ENCODE measurements at places on chromosomes 5 and 9.

DNA sequence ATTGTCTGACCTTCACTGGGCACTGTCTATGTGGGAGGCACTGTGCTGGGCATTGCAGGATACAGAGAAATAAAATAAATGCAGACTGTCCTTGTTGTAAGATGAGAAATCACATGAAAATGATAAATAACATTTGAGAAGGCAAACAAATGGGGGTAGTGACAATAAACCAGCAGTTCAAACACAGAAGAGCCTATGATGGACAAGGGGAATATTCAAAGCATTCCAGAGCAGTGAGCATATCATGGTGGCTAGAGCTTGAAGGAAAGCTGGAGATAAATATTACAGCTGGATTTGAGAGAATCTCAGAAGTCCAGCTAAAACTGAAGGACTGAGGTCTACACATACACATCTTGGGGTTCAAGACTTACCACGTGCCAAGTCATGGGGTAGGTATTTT is 209.9 kb downstream of the ASTN2 start:
- no peak for DNase-seq

DNA sequence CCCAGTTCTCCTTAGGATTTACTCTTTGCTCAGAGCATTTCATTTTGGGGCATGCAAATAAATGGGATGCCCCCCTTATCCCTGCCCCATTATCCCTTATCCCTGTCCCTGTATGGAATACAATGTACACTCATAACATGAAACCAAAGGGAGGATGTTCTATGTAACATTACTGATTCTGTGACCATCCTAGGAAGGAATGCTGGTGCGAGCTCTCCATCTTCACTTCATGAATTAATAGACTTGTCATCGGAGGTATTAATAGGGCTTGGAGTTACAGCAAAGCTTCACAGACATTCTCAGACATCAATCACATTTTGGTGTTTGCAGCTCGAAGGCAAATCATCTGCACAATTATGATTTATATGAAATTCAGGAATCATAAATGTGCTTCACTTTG is 20.4 kb upstream of the PIK3R1 start:
- DNase-seq: no peak

- no peak for DNase-seq
These were observed 36.3 kb downstream of the GDA start for GRCh38 chr9:72185561-72185960.

DNA sequence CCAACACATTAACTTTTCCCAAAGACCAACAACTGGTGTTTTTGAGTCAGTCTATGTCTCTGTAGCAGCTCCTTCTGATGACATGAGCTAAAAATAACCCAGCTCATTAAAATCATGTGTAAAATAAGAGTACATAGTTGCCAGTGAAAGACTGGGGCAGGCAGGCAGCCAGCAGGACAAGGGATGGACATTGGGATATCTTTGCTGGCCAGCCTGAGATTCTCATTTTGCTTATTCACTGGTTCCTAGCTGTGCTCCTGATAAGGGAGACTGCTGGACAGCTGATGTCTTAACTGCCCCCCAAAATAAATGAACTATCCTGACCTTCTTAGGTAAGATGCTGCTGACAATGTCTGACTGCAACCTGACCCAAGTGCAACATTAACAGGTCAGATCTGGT is 33.9 kb downstream of the EPB41L4B start:
- no peak for DNase-seq

DNA sequence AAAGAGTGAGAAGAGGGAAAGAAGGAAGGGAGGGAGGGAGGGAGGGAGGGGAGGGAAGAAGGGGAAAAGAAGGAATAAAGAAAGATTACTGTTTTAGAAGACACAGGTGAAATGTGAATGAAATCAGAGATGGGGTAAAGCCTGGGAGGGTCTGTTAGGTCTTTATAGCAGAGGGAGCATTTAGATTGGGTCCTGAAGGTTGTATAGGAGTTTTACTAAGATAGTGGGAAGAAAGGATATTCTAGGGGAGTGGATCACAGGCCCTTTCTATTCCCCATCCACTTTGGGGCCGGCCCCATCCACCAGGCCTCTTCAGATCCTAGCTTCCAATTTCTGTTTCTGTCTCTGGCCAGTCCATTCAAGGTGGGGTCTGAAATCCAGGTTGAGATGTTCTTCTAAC is 35.5 kb downstream of the C9orf50 start:
- no peak for DNase-seq

DNA sequence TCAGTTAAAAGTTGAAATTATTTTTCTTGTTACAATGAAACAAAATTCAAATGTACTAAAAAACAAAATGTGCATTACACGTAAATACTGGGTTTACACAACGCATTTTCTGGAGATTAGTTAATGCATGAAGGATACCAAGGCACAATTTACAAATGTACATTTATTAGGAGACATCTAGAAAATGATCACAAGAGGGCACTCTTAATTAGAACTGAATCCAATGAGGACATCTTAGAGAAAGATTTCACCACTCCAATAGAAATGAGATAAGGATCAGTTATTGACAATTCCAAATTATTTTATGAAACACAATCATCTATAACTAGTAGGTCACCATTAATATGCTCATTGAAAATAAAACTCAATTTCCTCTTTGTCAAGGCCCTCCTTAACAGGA is 36.6 kb upstream of the CDH12 start:
- no peak for DNase-seq

GRCh38 chr5:176474476-176474875 is 26.3 kb downstream of the FAF2 start:
- no peak for DNase-seq

- DNase-seq: no peak
These were observed 945.2 kb upstream of the C9orf72 start for GRCh38 chr9:28518439-28518838.

DNA sequence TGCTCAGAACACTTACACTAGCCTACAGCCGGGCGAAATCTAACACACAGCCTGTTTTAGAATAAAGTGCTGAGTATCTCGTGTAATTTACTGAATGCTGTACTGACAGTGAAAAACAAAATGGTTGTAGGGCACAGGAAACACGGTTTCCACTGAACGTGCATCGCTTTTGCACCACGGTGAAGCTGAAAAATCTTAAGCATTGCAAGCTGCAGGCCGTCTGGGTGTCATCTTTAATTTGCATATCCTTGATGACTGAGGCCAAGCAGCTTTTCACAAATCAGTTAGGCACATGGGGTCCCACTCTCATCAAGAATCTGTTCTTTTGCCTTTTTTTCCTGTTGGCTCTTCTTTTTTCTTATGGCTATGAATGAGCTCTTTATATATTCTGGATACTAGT is 58.2 kb downstream of the CAMSAP1 start:
- DNase-seq: no peak

DNA sequence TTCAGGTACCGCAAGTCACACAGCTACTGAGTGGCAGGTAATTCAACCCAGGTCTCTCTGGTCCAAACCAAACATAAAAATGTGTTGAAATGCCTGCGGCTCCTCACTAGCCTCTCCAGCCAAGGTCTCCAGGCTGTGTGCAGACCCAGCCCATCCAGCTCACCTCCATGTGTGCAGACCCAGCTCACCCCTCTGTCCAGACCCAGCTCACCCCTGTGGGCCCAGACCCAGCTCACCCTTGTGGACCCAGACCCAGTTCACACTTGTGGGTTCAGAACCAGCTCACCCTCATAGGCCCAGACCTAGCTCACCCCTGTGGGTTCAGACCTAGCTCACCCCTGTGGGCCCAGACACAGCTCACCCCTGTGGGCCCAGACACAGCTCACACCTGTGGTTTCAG is 188.0 kb upstream of the ADCY2 start:
- DNase-seq: no peak

- no peak for DNase-seq
These were observed 57.4 kb downstream of the SERINC5 start for GRCh38 chr5:80198399-80198798.

DNA sequence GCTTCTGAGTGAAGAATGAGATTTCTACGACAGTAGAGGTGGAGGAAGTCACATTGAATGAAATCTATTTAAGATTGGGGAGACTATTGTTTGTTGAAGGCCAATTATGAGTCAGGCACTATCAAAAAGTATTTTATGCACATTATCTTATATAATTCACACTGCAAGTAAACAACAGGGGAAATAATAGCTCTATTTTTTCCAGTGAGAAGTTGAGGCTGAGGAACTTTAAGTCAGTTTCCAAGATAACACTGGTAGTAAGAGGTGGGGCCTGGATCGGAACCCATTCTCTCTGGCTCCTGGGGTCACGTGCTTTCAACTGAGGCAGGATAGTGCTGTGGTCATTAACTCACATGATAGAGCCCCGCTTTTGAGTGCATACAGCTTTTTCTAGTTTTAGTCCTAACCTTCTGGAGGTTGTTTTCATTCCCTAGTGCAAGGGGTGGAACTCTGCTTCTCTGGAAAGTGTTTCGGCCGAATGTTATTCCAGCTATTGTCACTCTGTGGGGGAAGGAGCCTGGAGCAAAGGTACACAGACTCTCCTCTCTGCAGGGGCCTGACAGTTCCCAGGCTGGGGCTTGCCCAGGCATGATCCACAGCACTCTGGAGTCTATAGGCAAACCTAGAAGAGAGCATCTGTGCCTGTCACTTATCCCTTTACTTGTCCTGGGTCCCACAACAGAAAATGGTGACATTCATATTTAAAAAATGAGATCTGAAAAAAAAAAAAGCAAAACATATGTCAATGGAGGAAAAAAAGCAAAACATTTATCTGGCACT is 352.4 kb upstream of the ACTBL2 start:
- no peak for DNase-seq

DNA sequence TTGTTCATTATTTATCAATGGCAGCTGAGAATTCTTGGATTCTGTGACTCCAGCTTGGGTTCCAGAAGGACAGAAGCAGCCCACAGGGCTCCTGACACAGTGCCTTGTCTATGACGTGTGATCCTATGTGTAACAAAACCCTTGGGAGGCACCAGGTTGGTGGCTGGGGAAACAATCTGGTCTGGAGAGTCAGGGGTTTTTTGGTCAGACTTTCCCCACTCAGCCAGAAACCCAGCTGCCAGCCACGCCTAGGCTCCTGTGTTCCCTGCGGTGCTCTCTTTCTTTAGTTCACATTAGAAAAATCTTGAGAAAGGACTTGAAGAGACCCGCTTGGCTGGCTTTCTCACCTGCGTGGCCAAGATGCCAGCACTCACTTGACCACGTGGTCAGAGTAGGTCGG is 15.5 kb upstream of the ZBED3 start:
- DNase-seq: no peak

DNA sequence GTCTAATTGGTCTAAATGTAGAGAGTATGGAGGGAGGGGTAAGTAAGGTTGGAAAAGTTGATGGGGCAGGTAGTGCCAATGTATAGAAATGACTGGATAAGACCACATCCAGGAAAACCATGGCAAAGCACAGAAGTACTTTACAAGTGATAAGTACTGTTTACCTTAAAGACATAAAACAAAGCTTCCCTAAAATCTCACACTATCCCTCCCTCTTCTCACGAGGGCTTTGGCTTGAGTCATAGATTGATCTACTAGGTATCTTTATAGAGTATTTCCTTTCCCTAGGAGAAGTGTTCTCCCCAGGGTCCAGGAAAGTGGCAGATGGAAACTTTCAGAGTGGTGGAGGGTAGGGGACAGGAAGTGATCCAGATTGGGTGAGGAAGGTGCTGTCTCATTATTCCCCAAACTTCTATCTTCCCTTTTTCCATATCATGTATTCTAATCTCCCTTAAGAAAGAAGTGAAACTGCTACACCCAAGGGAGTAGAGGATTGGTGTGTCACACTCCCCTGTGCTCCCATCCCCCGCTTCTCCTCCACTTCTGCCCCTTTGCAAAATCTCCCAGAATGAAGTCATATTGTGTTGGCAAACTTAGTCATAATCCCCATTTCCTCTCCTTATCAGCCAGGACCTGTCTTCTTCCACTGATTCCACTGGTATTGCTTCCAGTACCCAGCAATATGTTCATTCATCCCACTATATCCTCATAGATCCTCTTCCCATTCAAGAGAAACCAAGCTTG is 14.6 kb downstream of the IL33 start:
- no peak for DNase-seq

- DNase-seq: no peak
These were observed 76.9 kb upstream of the NFIL3 start for GRCh38 chr9:91500509-91501014.

- no peak for DNase-seq
These were observed 150.8 kb upstream of the ADCY2 start for GRCh38 chr5:7245121-7245651.

- DNase-seq: no peak
These were observed 80.0 kb downstream of the AMBP start for GRCh38 chr9:113998114-113998513.

DNA sequence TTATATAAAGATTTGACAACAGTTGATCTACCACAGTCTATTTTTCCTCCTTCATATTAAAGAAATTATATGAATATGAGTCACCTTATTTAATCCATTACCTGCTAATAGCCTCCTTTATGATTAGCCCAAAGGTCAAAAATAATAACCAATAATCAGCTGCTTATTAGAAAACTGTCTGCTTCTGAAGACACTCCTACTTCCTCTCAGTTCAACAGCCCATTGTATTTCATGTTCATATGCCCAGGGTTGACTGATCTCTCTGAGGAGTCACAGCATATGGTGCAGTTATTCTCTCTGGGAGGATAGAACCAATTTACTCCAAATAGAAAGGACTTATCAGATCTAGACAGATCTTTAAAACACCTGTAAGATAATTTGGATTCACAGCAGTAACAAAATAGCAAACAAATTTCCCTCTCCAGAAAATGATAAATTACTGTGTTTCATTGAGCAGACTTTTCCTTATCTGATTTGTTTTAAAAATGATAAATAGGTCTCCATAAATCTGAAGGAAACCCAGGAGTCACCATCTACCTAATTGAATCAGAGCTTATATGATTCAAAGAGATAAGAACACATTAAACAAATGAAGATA is 180.4 kb upstream of the ITGA1 start:
- DNase-seq: no peak

DNA sequence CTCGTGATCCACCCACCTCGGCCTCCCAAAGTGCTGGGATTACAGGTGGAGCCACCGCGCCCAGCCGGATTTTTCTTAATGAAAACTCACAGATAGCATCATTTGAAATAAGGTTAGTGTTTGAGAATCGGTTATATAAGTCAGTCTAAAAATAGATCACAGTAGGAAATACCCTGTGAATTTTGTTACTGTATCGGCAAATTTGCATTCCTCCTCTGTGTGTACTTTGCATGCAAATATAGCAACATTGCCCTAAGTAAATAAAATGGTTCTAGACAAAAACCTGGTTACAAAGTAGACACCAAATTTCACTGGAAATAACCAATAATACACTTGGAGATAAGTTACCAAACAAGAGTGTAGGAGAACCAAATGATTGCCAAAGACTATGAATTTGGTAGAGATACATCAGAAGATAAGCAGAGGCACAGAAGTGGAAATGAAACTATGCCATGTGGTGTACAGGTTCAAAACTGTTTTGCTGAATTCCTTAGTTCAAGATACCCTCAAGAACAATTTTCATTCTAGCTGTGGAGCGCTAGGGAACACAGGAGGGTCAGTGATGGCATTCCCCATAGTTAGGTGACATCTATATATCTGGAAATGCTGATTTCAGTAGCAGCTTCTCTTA is 58.1 kb downstream of the ICE1 start:
- no peak for DNase-seq
